ENCODE measurements at places on chromosomes 5 and 9.

DNA sequence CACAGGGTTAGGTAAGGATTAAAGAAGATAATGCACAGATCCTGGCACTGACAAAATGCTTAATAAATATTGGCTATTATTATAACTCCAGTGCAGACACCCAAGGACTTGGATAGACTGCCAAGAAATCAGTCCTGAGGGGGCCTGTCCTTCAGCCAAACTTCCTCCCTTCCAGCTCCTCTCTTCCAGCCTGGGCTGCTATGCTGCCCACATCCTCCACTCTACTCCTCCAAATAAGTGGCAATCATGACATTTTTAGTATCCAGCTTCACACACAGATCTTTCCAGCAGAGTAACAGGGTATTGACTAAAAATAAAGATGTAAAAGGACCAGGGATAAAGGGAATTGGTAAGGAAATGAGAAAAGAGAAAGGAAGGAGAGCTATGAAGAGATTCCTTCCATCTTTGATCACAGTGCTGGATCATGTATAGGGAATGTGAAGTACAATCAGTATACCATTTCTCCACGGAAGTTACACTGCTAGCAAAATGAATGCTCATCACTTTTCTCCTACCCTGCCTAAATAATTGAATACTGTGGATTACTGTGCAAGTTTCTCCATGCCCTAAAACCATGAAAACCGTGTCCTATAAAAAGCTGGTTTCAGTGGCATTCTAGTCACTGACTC is 136.0 kb upstream of the OSMR start:
- DNase-seq, result no peak

DNA sequence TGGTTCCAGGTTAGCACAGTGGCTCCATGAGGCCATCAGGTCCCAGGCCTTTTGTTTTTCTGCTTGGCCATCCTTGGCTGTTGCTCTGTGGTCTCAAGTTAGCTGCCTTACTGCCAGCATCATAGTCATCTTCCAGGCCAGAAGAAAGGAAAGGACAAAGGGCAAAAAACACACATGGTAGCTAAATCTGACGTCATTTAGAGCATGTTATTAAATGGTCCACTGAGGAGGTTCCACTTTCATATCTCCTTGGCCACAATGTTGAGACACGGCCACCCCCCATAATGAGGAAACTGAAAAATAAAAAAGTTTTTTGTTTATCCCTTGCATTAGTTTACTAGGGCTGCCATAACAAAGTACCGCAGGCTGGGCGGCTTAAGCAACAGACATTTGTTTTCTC is 106.4 kb upstream of the NIPBL start:
- DNase-seq, result no peak

DNA sequence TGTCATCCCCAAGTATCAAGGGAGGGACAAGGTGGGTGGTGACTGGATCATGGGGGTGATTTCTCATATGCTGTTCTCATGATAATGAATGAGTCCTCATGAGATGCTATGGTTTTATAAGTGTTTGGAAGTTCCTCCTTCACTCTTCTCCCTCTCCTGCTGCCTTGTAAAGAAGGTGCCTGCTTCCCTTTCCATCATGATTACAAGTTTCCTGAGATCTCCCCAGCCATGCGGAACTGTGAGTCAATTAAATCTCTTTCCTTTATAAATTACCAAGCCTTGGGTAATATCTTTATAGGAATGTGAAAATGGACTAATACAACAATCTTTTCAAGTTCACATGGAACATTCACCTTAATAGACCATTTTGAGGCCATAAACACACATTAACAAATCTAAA is 21.5 kb upstream of the DOCK2 start:
- DNase-seq, result no peak

DNA sequence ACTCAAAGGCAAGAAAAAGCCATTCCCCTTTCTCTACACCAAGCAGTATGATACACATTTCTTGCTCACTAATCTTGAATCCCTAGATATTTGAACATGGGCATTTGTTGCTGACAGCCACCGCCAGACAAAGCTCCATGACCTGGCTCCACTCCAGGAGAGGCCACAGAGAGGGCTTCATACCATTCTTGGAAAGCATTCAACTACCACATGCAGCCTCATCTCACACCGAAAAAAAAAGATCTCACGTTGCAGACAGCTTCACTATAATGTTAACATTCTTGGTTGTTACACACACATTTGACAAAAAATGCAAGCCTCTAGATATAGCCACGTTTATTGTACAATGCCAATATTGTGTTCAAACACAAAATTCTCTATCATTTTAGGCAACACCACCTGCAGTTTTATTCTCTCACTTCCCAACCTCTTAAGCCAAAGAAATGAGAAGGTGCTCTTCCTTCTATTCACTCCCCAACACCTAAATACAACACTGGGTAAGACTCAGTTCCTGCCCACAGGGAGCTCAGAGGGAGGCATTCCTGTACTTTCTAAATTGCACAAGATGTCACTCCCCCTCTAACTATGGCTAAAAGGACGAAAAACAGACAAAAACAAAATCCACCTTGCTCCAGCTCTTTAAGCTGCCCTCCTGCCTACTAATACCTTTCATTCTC is 222.4 kb downstream of the TSSK1B start:
- no peak for DNase-seq

DNA sequence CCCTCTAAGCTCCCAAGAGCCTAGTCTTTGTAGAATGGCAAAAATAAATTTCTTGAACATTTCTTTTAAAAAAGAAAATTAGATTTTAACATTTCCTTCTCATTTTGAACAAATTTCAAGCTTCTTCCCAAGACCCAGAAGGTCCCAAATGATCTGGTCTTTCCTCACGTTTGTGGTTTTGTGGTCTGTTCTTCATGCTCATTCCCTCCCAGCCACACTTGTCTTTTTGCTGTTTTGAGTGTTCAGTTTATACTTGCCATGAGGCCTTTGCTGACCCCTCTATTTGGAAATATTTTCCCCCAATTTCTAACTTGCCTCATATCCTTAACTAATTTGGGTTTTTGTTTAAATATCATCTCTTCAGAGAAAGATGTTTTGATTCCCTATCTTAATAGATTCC is 133.4 kb upstream of the PAPPA start:
- DNase-seq, result no peak

DNA sequence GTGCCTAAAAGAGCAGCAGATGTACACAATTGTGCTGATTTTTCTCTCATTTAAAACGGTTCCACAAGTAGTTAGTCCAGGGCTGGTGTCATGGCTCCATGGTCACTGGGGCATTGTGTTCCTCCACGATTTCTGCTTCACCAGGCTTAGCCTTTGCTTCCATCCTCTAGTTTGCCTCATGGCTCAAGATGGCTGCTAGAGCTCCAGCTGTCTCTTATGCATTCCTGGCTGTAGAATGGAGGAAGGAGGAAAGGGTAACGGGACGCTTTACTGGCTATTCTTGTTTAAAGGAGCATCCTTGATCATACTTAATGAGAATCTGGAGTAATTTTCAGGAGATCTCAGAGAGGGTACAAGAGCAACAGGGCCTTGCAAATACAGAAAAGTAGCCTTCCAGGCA is 47.7 kb downstream of the BOD1 start:
- no peak for DNase-seq

GRCh38 chr5:156715287-156715686 is 134.8 kb upstream of the PPP1R2B start:
- DNase-seq, result no peak

DNA sequence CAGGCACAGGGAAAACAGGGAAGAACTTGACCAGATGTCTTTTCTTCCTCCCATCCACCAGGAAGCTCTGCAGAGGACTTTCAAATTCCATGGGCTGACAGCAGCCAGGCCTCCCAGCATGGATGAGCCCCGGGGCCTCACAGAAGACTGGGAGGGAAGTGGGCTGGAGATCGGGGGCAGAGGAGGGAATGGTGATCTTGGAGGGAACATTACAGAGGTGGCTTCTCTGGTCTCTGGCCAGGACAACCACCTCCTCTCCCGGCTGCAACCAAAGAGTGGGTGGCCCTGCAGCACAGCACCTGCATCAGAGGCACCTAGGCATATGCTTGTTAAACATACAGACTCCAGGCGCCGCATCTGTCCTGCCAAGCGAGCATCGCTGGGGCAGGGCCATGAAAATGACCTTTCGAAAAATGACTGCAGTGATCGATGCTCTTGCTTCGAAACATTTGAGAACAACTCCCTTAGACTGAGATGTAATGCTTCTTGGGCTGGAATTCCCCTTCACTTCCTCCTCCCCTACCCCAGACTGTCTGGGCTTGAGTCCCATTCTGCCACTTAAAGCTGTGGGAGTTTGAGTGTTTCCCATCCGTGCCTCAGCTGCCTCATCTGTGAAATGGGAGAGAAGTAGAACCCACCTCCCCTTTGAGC is 68.7 kb upstream of the UNC5A start:
- no peak for DNase-seq
